Posterior cingulate gyrus (tissue), 11 donors: ENCODE measurements at places on chromosomes 5 and 9.
A peak's percentile ranks its signal among the peaks of the same experiment; 100 is the strongest.

DNA sequence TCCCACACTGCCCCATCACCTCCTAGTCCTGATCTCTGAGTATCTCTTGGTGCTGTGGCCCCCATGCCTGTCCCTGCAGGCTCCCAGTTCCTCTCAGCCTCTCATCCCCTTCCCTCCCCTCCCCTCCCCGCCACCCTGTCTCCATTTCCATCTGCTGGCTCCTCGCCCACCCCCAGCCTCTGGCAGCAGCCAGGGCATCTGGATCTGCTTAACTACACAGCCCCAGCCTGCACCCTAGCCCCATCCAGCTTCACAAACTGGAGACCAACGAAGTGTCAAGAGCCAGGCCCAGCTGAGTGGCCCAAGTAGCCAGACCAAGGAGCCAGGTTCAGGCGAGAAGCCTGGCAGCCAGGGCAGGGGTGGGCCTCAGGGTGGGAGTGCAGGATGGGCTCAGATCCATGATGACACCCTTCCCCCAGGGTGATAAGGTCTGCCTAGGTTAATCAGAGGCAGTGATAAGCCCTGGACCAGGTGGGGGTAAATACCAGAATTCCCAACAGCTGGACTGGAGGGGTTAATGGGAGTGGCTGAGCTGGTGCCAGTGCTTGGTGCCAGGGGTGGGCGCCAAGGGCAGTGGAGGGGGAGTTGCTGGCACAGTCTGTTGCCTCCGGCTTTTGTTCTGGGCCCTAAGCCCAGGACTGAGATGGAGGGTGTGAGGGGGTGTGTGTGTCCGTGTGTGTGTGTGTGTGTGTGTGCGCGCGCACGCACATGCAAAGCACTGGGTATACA is 2.5 kb downstream of the IL11RA start:
- peak; percentile 96 for DNase-seq

GRCh38 chr5:125100951-125101350 is 354.5 kb upstream of the ZNF608 start:
- no peak for DNase-seq

DNA sequence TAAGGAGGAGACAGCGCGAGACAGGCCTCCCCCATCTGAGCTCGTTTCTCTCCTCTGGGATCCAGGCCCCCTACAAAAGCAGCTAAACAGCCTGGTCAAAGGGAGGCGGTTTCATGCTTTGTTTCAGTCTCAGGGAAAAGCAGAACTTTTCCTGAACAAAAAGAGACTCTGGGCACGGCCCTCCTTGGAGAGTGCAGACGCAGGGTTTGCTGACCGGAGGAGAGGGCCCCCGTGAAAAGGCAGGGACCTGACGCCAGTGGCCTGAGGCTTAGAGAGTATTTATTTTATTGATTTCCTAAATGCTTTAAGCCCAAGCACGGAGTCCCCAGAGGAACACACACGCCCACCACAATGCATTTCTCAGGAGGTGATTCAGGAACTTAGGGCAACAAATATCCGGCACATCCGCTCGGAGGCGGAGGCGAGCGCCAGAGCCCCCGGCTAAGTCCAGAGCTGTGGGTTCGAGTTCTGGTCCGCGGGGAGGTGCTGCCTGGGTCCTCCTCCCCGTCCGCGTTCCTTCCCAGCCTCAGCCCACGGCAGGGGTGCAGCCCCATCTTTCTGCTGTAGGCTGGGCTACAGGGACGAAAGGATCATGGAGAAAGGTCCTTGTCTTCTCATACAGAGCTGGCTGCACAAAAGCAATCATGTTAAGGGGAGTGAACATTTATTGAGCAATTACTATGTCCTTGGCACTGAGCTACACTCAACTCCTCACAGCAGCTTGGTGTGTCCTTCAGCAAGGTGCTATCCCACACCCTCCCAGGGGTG is 40.0 kb downstream of the PTGES start:
- DNase-seq = no peak

- no peak for DNase-seq
Observed at GRCh38 chr5:75654693-75655295, 43.5 kb downstream of the ANKDD1B start.

GRCh38 chr9:93582115-93582514 is 5.7 kb downstream of the PHF2 start:
- DNase-seq = no peak

GRCh38 chr9:119611565-119611964 is 242.3 kb upstream of the BRINP1 start:
- no peak for DNase-seq

GRCh38 chr5:5353681-5354080 is 68.8 kb upstream of the ICE1 start:
- no peak for DNase-seq

DNA sequence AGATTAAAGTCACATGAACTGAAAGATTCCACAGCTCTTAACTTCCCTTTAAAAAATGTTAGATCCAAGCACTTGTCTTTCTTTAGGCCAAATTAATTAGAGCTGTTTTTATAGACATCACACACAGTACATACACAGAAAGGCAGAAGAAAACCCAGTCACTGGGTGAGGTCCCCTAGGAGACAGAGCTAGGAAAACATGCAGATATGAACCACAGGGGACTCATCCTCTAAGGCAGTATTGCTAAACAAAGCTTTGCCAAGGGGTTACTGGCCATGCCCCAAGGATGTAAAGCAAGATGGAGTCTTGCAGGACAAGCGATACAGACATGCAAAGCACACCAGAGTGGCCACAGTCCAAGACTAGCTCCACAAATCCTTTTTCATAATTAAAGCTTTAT is 227.0 kb downstream of the SEMA6A start:
- no peak for DNase-seq

- DNase-seq = no peak
Observed at GRCh38 chr9:20236676-20237075, 385.6 kb downstream of the MLLT3 start.

DNA sequence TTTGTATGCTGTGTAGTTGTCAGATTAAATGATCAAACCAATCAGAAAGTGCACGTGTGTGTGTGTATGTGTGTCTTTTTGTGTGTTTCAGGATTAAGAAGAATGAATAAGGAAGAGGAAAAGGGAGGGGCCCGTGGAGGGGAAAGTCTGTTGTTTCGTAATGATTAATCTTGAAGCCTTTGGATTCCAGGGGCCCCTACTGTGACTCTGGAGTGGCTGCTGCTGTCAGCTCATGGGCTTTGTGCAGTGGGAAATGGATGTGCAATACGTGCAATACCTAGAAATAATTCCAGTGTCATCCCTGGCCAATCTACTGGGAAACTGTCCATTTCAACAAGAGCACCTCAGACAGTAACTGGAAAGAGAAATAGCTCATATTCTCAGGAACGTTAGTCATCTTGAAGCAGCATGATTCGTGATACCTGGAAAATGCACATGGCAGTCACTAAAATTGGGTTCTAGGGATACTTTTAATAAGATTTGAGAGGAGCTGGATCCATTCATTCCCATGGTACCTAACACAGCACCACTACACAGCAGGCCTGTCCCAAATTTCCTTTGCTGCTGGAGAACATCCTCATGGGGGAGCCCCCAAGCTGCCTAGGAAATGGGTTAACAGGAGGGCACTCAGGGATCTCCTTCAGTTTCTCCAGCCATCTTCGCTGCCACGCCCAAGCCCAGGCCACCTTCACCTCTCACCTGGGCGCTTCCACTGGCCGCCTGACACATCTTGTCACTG is 186.3 kb downstream of the NR3C1 start:
- DNase-seq = no peak

GRCh38 chr9:120440791-120441190 is 139.2 kb downstream of the CDK5RAP2 start:
- no peak for DNase-seq

- no peak for DNase-seq
Observed at GRCh38 chr9:16062542-16063240, 509.8 kb downstream of the CCDC171 start.

DNA sequence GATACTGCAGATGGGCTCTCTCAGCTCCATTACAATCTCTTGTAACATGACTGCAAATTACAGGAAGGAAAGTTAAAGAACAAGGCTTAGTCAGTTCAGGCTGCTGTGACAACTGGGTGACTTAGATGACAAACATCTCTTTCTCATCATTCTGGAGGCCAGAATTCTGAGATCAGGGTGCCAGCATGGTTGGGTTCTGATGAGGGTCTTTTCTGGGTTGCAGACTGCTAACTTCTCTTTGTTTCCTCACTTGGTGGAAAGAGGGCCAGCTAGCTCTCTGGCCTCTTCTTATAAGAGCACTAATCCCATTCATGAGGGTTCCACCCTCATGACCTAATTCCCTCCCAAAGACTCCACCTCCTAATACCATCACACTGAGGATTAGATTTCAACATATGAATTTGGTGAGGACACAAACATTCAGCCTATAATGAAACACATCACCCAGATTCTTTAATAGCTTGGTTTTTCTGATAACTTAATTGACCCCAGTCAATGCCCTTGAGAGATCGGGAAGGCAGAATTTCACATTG is 73.6 kb upstream of the MAMDC2 start:
- DNase-seq = no peak

GRCh38 chr9:131503626-131504465 is 1.1 kb downstream of the POMT1 start:
- DNase-seq = no peak

- DNase-seq = no peak
Observed at GRCh38 chr5:95712347-95712958, 18.7 kb upstream of the RHOBTB3 start.

DNA sequence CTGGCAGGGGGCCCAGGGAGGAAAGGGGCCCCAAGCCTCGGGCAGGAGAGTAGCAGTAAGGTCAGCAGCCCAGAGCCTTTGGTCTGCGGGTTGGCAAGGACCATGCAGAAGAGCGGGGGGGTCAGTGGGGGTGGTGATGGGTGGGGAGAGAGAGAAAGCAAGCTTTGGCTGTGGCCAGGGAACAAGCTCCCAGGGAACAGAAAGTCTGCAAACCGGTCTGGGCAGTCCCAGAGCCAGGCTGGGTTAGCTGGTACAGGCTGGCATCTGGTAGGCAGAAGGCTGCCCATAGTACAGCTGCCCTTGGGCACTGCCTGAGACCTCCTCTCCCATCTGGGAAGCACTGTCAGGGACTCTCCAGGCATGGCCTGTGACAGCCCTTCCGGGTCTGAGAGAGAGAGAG is 10.5 kb upstream of the EPB41L4B start:
- DNase-seq = no peak

GRCh38 chr5:139404484-139404840 is 573 bp upstream of the SPATA24 start:
- no peak for DNase-seq

- no peak for DNase-seq
Observed at GRCh38 chr9:135983208-135984071, 22.3 kb upstream of the UBAC1 start.

DNA sequence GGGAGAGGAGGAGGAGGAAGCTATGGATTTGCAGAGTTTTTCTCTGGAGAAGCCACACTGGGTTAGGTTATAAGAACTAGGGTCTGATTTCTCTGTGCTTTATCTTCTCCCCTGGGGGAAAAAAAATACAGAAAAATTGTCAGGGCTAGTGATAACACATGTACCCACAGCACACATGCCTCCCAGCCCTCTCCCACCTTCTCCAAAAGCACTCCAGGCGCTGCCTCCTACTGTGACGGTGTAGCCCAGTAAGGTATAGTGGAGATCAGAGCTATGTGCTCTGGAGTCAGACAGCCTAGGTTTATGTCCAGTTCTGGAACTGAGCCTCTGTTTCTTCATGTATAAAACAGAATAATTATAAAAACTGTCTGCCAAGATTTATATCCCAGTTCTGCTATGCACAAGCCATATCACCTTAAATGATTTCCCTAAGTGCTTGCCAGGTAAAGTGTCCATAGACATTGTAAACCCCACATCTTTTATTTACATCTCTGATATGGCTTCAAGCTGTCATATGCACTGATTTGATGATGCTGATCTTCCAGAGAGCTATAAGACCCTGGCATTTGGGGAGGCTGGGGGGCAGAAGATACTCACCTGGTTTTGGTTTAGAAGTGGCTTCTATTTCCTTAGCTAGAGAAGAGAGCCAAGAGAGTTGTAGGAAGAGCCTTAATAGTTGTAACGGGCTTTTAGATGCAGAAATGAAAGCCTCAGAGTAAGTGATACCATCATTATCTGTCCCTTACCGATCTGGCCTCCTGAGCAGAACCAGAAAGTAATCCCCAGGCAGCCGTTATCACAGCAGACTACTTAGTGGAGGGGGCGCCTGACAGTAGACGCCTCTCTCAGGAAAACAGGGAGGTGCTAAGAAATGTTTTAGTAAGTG is 7.6 kb downstream of the SLC1A3 start:
- DNase-seq = no peak

DNA sequence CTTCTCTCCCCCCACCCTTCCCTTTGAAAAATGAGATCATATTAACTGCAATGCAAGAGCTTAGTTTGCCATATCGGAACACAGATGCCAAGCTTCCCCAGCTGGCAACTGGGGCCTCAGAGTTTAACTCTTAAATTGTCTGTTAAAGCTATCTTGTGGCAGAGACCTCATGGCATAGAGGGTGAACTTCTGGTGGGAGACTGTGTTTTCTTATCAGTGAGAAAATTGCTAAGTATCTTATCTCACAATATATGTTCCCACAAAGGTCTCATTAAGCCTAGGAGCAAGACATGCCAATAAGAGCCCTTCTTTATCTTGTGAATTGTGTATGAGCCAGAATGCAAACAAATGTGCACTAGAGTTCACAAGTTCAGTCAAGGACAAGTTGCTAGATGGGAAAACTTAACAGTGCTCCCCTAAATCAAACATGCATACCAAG is 12.3 kb downstream of the NFIB start:
- DNase-seq = no peak

DNA sequence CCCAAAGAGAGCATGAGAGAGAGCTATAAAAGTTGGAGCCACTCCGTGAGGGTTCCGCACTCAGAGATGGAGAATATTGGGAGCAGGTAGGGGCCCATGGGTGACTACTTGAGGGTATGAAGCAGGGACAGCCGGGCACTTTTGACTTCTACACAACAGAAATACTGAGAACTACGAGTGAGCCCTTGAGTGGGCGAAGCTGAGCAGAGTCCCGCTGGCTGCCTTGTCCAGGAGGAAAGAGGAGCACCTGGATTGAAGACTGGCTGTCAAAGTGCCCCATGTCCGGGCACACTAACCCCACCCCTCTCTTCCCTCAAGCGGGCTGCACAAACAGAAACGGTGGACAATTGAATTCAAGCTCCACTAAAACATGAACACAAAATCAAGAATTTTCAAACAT is 33.6 kb downstream of the FYB1 start:
- DNase-seq = no peak

- DNase-seq = no peak
Observed at GRCh38 chr5:97929383-97929782, 746.3 kb upstream of the RIOK2 start.

GRCh38 chr9:82206946-82207345 is 218.4 kb downstream of the SPATA31D1 start:
- no peak for DNase-seq

DNA sequence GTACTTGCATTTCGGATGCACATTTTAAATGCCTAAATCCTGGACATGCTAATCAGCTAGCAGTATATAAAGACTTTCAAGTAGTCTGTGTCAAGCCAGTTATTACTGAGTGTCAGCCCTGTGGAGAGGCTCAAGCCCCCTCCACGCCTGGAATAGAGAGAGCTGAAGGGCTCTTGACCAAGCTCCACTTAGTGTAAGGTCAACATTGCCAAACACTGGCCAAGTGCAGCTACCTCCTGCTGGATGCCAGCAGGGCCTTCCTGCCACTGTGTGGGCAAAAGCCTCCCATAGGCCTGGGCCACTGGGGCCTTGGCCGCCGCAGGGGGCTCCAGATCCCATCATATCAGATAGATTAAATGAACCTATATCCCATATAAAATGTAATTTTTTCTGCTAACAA is 239.4 kb upstream of the PANK3 start:
- DNase-seq = no peak

GRCh38 chr5:178291969-178292825 is 59.6 kb upstream of the PHYKPL start:
- DNase-seq = no peak
